ENCODE measurements at places on chromosomes 11 and 22.
A peak's percentile ranks its signal among the peaks of the same experiment; 100 is the strongest.

GRCh38 chr11:46180736-46181135, 59.5 kb upstream of the PHF21A start:
- DNase-seq = no peak

DNA sequence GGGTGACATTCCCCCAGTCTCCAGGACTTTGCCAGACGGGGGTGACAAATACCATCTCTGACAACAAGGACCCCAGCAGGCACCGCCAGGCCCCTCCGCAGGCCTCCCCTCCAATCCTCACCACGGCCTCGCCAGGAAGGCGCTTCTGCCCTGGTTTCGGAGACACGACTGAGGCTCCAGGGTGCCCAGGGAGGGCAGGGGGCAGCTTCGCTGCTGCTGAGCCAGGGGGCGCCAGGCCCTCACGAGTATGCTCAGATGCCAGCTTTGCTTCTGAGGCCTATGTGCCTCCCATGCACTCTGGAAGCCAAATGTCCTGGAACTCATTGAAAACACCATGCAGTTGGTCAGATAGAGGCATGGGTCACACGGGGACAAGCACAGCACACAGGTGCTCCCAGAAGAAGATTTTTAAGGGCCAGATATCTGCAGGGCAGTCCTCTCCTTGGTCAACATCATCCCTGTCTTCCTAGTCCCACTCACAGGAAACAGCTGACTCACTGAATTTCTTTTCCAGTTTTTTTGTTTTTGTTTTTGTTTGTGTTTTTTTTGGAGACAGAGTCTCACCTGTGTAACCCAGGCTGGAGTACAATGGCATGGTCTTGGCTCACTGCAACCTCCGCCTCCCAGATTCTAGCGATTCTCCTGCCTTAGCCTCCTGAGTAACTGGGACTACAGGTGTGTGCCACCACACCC, 19.9 kb downstream of the BID start:
- DNase-seq = no peak

DNA sequence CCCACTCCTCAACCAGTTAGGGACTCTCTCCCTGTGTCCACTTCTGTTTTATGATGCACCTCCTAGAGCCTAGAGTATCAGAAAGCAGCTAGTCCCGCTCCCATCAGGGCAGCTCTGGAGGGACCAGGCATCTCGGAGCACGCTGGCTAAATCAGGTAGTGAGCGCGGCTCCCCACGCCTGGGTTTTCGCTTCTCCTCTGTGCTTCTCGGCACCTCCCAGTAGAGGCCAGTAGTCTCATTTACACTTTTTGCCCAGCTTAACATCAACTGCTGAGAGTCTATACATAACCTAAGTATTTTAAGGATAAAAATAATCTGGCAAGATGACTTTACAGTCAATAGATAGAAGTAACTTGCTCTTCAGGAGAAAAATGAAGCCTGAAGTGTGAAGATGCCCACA, 473.8 kb downstream of the OPCML start:
- no peak for DNase-seq

- DNase-seq = no peak
Observed at GRCh38 chr11:44255406-44256071, 54.4 kb downstream of the ALX4 start.

- no peak for DNase-seq
Observed at GRCh38 chr11:59152312-59152951, 9.8 kb downstream of the FAM111A start.

- DNase-seq = no peak
Observed at GRCh38 chr22:37427135-37427710, at the start of gene ELFN2. Gene ELFN2 (minus strand): TSS chr22:37427479. CDS start chr22:37375534, 51,945 bp downstream.

DNA sequence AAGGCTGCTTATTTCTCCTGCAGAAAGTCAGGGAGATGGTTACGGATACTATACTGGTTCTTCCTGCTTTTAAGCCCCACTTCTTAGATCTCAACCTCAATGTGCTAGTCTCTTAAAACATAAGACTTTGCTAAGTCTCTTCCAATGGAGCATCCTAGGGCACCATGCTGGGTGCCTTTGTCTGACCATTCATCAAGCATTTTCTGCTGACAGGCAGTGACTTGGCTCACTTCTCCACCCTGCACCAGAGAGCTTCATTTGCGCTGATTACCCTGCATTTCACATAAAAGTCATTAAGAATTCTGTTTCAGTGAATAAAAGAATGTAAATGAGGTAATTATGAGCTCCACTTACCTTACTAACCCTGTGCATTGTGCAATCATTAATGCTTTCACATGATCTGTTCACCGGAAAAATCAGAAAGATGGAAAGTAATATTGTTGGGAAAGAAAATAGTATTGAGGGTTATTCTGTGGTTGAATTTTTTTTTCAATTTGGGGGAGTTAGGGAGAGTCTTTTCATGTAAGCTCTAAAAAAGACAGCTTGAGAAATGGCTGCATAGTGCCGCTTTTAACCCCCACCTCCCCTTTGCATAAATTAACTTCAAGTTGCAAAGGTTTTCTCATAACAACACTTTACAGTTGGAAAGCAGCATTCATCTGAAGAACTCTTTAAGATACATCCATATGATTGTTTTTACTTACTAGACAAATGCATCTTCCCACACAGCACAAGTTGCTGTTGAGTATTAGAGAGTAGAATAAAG, 677.3 kb upstream of the KIRREL3 start:
- DNase-seq = no peak

DNA sequence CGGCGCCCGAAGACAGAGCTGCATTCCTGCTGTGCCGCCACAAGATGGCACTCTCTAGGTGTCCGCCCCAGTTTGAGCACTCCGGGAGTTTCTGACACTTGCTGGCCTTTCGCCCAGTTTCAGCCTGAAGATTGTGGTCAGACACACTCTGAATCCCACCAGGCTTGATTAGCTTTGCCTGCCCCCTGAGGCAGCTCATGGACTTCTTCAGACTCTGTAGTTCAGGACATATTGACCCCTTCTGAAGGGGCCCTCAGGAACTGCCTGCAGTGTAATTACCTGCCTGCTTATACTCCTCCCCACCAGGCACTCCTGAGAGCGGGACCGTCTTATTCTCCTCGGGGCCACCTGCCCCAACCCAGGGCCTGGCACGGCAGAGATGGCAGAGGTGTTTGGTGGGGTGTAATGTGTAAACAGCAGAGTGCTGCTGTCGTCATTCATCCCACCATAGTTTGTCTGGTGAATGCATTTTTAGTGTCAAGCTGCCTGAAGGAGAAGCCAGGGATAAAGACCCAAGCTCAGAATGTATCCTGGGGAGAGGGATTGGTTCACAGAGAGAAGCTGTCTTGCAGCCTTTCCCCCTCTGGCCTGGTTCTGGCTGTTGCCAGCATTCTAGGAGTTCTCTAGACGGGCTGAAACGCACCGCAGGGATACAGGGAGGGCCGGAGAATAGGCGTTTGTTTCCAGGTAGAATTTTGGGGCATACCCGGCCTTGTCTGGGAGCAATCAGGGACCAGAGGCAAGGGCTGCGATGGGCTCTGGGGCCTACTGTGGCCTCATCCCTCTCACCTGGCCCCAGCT, 46.4 kb downstream of the EIF3F start:
- DNase-seq = peak; percentile 91

GRCh38 chr11:64826062-64826461, 15.7 kb upstream of the MEN1 start:
- no peak for DNase-seq
